PC-9 (cell line): ENCODE measurements at places on chromosomes 11 and 22. TPM values are rescaled to one million over a fixed set of nuclear protein-coding genes. Genes with fewer than 3 reads are reported as not detected.

CTSF gene
- 34.3 and 59.2 TPM in 2 replicates for total RNA-seq

CASTOR1 gene
- total RNA-seq = 10.6 and 11.1 TPM in 2 replicates

CD3E gene
- total RNA-seq = not detected in 2 replicates

CEND1 gene
- not detected in 2 replicates for total RNA-seq

MAML2 gene
- total RNA-seq = 17.7 and 28.3 TPM in 2 replicates

APOL1 gene
- total RNA-seq = 27.0 and 33.0 TPM in 2 replicates

MMP3 gene
- not detected in 2 replicates for total RNA-seq

DNA sequence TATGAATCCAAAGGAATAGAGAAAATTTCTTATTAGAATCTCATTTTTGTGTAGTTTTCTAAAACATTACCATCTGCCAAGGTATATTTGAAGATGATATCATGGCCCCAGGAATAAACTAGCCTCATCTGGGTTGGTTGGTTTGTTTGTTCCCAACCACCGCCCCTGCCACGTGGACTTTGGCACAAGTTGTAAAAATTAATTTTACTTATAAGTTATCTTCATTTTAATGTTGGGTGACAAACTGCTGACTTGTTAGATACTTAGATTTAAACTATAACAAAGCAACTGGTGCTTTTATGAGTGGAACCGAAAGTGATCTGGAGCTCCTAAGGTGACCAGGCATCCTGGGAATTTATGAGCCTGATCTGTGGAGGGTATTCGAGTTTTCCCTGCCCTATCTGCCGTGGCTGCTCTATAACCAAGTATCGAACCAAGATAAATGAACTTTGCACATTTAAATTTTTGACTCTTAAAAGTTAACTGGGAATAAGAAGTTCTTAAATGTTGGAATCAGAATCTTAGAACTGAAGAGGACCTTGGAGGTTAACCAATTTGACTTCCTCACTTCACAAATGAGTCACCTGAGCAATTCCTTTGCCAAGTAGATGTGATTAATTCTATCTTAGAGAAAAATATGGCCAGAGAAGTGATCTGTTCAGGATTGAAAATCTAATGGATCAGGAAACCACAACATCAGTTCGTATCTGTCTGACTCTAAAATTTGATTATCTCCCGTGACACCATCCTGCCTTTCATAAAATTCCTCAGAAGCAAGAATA, 129.1 kb upstream of the ARHGAP42 start:
- H3K4me1 ChIP-seq = peaks cover 24% of the 10 kb centered on the region
- H3K4me3 ChIP-seq = no peak overlapping the region
- no peaks in the 10 kb centered on the region for H3K27me3 ChIP-seq
- H3K27ac ChIP-seq = no peak overlapping the region
- no peaks in the 10 kb centered on the region for H3K36me3 ChIP-seq

DNA sequence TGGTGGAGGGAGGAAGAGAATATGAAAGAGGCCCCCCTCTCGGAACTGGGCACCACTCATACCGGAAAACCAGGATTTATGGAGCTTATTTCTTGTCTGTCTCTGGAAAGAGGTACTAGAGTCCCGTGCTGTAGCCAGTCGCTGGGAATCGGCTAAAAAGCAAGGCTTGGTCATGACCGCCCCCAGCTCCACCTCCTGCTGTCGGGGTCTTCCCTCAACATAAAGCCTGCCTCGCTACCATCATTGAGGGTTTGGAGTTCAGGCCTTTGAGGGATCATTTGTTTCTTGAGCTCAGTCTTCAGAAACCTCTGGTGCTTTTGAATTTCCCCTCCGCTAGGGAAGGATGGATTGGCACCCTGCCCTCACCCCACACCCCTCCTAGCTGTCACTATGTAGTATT, 97.1 kb downstream of the TSPAN18 start:
- H3K36me3 ChIP-seq = no peaks in the 10 kb centered on the region
- H3K27me3 ChIP-seq = peaks cover 77% of the 10 kb centered on the region
- no peak for DNase-seq
- no peak overlapping the region for H3K4me3 ChIP-seq

GRCh38 chr11:10181811-10182210, 112.2 kb downstream of the SBF2 start:
- DNase-seq = no peak
- H3K4me3 ChIP-seq = no peak overlapping the region
- H3K27ac ChIP-seq = no peak overlapping the region

DNA sequence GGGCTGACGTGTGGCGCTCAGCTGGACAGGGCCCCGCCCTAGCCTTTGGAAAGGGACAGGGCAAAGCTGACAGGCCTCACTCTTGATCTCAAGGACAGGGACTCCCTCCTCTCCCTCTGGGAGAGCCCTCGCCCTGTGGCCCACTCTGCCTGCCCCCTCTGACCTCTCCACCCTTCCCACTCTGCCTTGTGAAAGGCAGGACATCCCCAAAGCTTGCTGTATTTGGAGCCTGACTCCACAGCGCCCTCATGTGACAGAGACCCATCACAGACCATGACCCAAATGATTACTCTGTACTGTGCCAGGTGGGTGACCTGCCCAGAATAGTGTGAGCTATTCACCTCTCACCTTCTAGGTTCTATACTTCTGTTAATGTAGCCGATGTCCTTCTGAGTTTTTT, 18.8 kb downstream of the P2RY2 start:
- H3K4me1 ChIP-seq = peaks cover 48% of the 10 kb centered on the region
- no peak overlapping the region for H3K4me3 ChIP-seq
- no peaks in the 10 kb centered on the region for H3K27me3 ChIP-seq
- H3K36me3 ChIP-seq = no peaks in the 10 kb centered on the region

DNA sequence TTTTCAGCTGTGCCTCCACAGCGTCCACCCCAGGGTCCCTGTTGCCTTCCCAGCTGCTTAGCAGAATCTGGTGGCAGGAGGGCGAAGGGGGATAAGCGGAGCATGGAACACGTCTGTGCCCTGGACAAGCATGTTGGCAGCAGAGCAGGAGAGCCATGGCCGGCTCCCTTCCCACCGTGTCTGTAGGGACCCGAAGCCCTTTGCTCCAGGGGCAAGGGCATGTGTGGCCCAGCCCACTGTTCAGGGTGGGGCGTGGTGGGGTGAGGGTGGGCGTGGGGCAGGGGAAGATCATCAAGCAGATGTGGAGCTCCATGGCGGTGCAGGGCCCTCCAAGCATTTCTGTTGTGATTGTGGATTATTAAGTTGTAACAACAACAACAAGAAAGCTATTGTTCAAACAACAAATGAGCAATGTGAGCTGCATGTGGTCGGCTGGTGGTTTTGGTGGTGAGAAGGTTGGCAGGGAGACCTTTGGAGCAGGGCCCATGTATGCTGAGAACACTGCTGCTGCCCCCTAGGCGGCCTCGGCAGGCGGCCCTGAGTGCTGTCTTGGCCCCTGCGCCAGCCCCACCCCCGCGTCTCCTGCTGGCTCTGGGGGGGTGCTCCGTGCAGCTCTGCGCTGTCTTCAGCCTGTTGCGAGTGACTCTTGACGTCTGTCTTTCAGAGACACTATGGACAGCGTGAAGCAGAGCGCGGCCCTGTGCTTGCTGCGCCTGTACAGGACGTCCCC, 50.9 kb downstream of the AP2A2 start:
- no peak overlapping the region for H3K27ac ChIP-seq
- H3K27me3 ChIP-seq = no peaks in the 10 kb centered on the region
- no peak for DNase-seq
- H3K36me3 ChIP-seq = no peaks in the 10 kb centered on the region

DNA sequence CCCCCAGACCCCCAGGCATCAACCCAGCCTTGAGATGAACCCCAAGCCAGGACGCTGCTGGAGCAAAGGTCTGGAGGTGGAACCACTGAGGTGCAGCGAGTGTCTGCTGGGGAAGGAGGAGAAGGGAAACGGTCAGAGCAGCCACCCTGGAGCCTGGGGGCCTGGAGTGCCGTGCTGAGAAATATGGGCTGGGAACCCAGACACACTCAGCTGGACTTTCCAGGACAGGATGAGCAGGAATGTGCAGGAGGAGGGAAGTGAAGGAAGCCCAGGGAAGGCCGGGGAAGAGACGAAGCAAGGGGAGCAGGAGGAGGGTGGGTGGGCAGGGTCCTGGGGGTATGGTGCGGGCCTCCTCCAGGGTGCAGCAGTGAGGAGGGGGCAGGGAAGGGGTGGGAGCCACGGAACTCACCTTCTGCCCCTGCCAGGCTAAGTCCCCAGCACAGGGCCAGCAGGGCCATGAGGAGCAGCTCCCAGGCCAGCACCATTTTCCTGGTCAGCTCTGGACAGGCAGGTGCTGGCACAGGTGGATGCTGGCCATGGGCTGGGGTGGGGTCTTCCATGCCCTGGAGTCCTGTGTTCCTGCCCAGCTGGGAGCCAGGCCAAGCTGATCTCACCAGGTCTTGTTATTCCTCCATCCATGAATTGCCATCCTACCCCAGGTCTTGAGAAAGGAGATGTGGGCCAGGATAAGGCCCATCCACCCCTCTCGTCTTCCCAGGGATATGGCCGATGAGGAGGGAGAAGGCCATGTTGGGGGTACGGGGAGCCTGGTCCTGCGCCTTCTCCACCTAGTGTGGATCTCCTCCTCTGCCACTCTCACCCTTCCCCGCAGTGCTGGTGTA, 40.0 kb downstream of the CSF2RB start:
- no peaks in the 10 kb centered on the region for H3K4me1 ChIP-seq
- no peak overlapping the region for H3K4me3 ChIP-seq
- no peak for DNase-seq
- no peaks in the 10 kb centered on the region; the same call in 1 of the 2 replicates for H3K27me3 ChIP-seq
- no peak overlapping the region for H3K27ac ChIP-seq

GRCh38 chr11:13421561-13421960, 41.5 kb downstream of the BTBD10 start:
- no peak for DNase-seq
- no peaks in the 10 kb centered on the region for H3K36me3 ChIP-seq
- no peaks in the 10 kb centered on the region for H3K4me1 ChIP-seq
- H3K27me3 ChIP-seq = no peaks in the 10 kb centered on the region
- no peak overlapping the region for H3K27ac ChIP-seq

DNA sequence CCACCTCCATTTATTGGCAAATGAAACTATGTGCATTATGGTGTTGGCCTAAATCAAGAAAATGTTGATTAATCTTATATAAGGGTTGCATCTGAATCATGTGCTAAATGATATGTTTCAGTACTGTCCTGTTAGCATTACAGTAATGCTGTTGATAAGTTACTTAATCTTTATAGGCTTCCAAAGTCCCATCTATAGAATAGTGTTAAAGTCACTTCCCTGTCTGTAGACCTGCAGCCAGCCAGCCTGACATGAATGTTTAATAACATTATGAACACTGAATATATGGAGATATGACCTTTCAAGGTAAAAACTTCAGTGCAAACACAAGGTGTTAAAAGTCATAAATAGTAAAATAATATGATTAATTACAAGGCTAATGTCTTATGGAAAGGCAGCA, 3.6 kb upstream of the TOM1 start:
- no peak overlapping the region for H3K4me3 ChIP-seq
- H3K36me3 ChIP-seq = peaks cover 22% of the 10 kb centered on the region
- peaks cover 12% of the 10 kb centered on the region for H3K4me1 ChIP-seq
- no peak for DNase-seq
- no peaks in the 10 kb centered on the region for H3K27me3 ChIP-seq

- H3K36me3 ChIP-seq = no peaks in the 10 kb centered on the region
- no peak overlapping the region for H3K27ac ChIP-seq
- peaks cover 25% of the 10 kb centered on the region for H3K4me1 ChIP-seq
- no peaks in the 10 kb centered on the region for H3K27me3 ChIP-seq
- no peak overlapping the region for H3K4me3 ChIP-seq
- DNase-seq = no peak
These were observed 25.6 kb downstream of the ARRB1 start for GRCh38 chr11:75325713-75326438.

DNA sequence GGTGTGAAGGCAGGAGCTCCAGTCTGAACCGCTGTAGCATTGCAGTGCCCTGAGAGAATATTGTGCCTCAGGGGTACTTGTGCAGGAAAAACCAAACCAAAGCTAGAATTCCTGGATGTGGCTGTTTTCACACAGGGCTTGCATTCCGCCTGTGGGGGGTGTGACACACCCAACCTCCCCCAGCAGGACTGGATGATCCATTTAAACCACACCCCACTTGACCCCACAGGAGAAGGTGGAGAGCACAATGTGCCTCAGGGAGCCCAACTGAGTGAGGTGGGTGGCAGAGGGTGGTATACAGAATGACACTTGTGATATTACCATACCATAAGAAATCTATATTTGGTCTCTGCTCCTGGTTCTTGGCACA, 66.9 kb upstream of the SLC22A12 start:
- H3K27me3 ChIP-seq = peaks cover 98% of the 10 kb centered on the region
- H3K27ac ChIP-seq = no peak overlapping the region
- H3K4me3 ChIP-seq = no peak overlapping the region
- DNase-seq = no peak

DNA sequence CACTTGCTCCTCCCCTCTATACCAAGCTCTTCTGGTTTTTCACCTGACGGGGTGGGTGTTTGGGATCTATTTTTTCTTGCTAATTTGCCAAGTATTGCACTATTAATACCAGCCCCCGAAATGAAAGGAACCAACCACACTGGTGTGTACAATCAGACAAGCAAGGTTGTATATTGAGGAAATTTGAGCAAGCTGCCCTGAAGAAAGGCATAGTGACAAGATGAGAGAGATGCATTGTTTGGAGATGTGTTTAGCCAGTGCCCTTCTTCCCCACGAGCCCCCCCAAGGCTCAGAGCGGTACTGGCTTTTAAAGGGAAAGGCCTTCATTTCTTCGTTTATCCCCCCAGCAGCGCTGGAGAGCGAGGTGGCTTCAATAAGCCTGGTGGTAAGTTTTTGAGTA, 15.2 kb upstream of the GAS2L1 start:
- no peaks in the 10 kb centered on the region for H3K4me1 ChIP-seq
- H3K27ac ChIP-seq = no peak overlapping the region
- H3K27me3 ChIP-seq = no peaks in the 10 kb centered on the region
- no peak overlapping the region for H3K4me3 ChIP-seq
- peaks cover 84% of the 10 kb centered on the region for H3K36me3 ChIP-seq
- no peak for DNase-seq

- no peak overlapping the region for H3K4me3 ChIP-seq
- H3K4me1 ChIP-seq = peaks cover 18% of the 10 kb centered on the region
- no peak overlapping the region for H3K27ac ChIP-seq
These were observed 15.2 kb downstream of the DHCR7 start for GRCh38 chr11:71432761-71433647.

GRCh38 chr22:42928969-42929837, 72.1 kb upstream of the ARFGAP3 start:
- no peak overlapping the region for H3K27ac ChIP-seq
- H3K4me1 ChIP-seq = peaks cover 45% of the 10 kb centered on the region
- no peaks in the 10 kb centered on the region for H3K27me3 ChIP-seq
- H3K4me3 ChIP-seq = no peak overlapping the region
- no peak for DNase-seq
- no peaks in the 10 kb centered on the region for H3K36me3 ChIP-seq

GRCh38 chr11:129951201-129951865, 51.3 kb downstream of the PRDM10 start:
- no peak overlapping the region for H3K27ac ChIP-seq
- no peak for DNase-seq
- H3K27me3 ChIP-seq = no peaks in the 10 kb centered on the region
